ENCODE measurements at places on chromosomes 16 and 17.

DNA sequence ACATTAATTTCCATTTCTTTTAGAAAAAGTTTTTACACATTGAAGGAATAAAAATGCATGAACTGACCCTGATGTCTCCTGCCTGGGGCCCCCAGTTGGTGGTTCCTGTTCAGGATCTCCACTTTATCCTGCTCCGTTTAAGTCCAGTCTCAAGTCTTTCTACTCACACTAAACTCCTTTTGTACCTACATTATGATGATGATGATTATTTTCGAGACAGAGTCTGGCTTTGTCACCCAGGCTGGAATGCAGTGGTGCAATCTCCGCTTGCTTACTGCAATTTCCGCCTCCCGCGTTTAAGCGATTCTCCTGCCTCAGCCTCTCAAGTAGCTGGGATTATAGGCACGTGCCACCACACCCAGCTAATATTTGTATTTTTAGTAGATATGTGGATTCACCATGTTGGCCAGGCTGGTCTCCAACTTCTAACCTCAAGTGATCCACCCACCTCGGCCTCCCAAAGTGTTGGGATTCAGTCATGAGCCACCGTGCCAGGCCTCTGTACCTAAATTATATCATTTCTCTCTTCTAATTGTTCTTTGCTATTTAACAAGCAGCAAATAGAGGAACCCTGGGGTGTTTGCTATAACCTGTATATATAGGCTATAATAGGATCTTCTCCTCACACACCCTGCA, 2.2 kb upstream of the FOXK2 start:
- DNase-seq = no peak

- no peak for DNase-seq
These were observed 70.2 kb downstream of the HIC1 start for GRCh38 chr17:2125013-2125535.

DNA sequence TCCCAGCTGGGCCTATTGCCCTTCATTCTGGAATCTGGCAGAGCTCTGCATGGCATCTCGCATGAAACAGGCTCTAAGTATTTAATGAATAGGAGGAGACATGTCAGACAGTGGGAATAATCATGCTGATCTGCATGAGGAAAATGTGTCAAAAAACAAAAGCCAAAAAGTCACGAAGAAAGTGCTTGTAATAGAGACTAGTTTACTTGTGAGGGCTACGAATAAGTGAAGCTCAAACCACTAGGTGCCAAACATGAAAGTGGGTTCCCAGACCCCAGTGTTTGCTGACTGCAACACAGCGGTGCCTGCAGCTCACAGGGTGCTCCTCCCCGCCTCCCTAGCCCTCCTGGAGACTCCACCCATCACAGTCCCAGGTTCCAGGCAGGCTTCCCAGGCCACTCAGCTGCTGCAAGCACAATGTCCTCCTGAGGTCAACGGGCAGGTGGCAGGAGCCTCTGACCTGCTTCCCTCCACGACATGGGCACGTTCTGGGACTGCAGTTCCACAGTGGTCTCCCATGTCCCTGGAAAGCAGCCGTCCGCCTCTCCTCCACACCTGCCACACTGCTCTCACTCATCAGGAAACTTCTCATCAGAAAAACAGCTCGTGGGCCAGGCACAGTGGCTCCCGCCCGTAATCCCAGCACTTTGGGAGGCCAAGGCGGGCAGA, 96.5 kb downstream of the ANKRD11 start:
- no peak for DNase-seq

DNA sequence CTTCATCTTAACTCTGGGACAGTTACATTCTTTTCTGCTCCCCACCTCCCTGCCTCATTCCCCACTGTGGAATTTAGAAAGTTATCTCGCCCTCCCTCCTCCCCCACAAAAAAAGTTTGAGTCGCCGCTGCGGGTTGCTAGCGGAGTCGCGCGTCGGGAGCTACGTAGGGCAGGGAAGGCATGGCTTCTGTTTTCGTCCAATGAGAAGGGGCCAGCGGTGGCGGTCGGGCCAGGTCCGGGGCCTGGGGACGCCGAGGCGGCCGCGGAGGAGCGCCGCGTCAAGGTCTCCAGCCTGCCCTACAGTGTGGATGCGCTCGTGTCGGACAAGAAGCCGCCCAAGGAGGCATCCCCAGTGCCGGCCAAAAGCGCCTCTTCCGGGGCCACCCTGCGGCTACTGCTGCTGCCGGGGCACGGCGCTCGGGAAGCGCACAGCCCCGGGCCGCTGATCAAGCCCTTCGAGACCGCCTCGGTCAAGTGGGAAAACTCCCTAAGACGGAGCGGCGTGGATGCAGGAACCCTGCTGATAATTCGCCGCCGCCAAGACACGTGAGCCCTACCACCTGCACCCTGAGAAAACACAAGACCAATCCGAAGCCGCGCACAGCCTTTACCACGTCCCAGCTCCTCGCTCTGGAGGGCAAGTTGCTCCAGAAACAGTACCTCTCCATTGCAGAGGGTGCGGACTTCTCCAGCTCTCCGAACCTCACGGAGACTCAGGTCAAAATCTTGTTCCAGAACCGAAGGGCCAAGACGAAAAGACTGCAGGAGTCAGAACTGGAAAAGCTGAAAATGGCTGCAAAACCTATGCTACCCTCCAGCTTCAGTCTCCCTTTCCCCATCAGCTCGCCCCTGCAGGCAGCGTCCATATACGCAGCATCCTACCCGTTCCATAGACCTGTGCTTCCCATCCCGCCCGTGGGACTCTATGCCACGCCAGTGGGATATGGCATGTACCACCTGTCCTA, 8.9 kb downstream of the OR4D1 start:
- DNase-seq = peak; percentile 38

GRCh38 chr16:90081606-90081970, 4.5 kb upstream of the PRDM7 start:
- DNase-seq = no peak

DNA sequence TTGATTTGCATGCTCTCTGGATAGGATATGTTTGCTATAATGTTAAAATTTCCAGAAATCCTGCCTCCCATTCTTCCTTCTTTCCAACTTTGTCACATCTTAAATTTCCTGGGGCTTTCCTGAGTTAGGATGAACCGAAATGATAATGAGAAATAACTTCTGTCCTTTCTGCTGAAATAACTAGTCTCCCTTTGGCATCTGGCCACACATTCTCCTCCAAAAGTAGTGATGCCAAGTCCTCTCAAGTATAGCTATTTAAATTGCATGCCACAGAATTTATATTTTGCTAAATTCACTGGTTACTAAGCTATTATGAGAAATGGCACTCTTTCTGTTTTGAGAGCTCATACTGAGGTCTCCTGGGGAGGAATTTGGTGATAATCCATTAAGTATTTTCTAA, 30.6 kb downstream of the FAM20A start:
- DNase-seq = no peak

DNA sequence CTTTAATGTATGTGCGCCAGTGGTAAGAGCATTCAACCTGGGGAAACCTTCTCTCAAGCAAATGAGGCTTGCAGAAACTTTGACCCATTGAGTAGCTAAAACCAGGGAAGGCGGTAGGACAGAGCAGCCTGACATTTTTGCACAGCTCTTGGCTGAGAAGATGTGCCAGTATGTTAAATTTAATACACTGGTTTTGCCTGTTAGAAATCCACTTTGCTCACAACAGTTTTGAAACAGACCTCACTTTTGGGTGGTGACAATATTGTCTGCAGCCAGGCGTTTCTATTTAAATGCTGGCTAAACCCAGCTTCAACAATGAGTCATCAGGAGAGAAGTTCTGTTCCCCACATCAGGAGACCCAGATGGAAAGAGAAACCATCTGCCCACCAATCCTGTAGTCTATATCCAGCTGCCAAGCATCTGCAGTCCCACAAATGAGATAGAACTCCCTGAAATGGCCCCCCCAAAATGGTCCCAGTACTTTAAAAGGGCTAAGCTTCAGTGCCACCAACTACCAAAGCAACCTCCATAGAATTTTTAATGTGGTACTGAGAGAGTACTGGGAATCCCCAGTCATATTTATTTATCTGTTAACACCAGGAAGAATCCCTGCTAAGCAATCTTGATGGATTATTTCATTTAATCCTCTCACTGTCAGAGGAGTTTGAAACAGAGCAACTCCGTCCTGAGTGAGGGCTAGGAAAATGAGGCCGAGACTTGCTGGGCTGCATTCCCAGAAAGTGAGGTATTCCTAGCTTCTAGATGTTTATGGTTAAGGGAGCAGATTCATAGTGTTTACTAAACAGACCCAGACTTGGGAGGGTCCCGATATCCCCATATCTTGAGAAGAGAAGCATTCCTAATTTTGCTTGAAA, 29.0 kb upstream of the CLEC3A start:
- no peak for DNase-seq

DNA sequence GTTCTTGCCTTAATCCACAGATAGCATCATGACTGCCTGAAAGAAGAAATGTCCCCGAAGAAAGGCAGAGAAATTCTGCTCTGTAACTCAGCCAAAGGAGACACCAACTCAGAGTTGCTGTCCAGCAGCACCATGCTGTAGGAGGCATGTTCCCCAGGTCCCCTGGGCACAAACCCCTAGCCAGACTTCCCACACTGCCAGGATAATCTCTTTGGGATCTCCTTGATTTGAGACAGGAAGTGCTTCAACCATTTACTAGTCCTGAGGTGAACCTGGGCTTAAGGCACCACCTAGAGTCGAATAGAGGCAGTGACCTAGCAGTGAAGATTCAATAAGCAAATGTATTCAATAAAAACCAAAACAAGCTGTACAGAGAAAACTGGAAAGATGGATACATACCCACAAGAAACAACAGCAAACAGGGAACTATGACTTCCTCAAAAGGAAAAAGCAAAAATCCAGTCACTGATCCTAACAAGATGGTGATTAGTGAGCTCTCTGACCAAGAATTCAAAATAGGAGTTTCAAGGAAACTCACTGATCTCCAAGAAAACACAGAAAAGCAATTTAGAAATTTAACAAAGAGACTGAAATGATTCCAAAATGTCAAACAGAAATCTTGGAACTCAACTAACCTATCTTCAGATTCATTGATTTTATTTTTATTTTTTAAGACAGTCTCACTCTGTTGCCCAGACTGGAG, 5.7 kb downstream of the OR4D2 start:
- DNase-seq = peak; percentile 63

- DNase-seq = no peak
These were observed 5.1 kb upstream of the SUZ12 start for GRCh38 chr17:31931756-31932155.

DNA sequence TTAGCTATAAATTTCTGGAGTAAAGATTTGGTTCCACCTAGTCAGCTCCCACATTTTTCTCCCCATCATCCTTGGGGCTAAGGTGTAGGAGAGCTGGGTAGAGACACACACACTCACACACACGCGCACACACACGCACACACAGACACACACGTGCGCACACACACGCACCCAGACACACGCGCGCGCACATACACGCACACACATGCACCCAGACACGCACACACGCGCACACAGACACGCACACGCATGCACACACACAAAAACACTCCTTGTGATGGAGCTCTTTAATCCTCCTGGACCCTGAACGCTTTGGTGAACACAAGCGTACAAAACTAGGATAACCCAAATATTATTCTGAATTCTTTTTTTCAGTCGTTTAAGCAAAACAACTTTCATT, 253.6 kb downstream of the C16orf95 start:
- no peak for DNase-seq

DNA sequence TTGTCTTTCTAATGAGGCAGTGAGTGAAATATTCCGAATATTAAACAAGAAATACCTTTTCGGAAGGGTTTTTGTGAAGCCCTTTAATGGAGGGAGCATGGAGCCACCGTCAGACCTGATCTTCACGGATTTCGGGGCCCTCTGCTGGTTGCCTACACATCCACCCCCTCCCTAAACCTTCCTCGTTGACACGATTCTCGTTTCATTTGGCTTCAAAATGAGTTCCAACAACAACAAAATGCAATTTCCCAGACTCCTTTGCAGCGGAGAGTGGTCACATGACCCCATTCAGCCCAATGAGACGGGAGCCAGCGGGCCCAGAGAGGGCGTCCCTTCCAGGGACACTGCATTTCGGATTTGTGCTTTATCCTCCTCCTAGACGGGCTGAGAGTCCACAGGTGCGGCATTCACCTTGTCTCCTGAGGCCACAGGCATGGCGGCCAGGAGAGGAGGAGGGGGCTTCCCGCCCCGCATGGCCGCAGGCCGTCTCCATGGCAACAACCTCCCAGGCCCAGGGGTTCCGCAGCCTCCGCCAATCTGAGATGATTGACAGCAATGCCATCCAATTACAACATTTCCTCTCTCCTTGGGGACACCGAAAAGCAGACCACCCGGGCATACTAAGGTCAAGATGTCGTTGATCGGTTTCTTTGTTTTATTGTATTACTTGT, 259.8 kb downstream of the C16orf95 start:
- no peak for DNase-seq

DNA sequence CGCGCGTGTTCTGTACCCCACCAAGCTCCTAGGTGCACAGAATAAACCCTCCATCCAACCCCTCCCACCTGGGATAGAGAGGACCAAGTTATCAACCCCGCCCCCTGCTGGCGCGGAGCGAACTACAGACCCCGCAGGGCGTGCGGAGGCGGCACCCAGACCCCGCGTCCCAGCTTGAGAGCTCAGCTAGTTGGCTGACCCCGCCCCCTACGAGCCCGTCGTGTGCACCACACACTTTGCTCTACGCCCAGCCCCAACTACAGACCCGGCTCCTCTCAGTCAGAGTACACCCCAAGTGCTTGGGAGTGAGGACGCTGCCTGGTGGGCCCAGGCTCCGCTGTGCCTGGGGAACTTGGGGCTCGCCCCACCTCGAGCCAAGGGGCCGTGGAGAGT, 1.5 kb downstream of the GRIN2A start:
- DNase-seq = no peak

GRCh38 chr16:67668495-67669157, 2.0 kb downstream of the C16orf86 start:
- no peak for DNase-seq

- DNase-seq = no peak
These were observed 5.1 kb upstream of the C17orf113 start for GRCh38 chr17:42055496-42055895.

- no peak for DNase-seq
These were observed 74.7 kb downstream of the TBC1D16 start for GRCh38 chr17:79960788-79961522.

GRCh38 chr16:78444-79150, 572 bp downstream of the MPG start:
- DNase-seq = peak; percentile 18

GRCh38 chr17:76497979-76498875, 3.0 kb downstream of the RHBDF2 start:
- no peak for DNase-seq

GRCh38 chr17:31564883-31565301, 173.4 kb downstream of the RAB11FIP4 start:
- no peak for DNase-seq

DNA sequence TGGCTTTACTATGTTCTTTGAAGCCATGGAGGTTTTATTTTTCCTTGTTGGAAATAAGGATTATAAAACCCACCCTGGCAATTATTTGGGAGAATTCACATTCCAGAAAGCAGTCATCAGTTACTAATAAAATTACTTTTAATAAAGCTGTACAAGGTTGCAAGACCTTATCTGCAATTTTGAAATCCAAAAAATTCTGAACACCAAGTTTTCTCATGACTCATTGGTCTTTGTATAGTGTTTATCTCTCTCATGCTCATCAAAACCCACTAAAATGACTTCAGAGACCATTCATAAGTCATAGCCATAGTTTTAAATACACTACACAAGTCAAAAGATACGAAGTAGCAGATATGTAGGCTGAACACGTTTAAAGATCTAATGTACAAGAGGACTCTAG, 6.0 kb upstream of the KRT38 start:
- DNase-seq = no peak
